ENCODE measurements at places on chromosomes 13 and 19.

- no peak for DNase-seq
These were observed 15.6 kb downstream of the ATP1A3 start for GRCh38 chr19:41978470-41978869.

DNA sequence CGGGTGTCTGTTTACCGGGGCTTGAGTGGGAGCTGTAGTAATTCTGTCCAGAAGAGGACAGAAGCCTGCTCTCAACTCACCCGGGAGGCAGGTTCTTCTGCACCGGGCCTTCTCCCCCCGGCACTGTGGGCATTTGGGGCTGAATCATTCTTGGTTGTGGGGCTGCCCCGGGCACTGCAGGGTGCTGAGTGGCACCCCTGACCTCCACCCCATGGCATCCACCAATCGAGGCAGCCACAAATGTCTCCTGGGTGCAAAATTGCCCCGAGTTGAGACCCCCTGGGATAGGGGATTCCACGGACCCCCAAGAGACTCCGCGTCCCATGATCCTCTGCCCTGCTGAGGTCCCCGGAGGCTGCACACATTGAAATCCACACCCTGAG, 68.8 kb downstream of the GNG7 start:
- DNase-seq, result no peak

DNA sequence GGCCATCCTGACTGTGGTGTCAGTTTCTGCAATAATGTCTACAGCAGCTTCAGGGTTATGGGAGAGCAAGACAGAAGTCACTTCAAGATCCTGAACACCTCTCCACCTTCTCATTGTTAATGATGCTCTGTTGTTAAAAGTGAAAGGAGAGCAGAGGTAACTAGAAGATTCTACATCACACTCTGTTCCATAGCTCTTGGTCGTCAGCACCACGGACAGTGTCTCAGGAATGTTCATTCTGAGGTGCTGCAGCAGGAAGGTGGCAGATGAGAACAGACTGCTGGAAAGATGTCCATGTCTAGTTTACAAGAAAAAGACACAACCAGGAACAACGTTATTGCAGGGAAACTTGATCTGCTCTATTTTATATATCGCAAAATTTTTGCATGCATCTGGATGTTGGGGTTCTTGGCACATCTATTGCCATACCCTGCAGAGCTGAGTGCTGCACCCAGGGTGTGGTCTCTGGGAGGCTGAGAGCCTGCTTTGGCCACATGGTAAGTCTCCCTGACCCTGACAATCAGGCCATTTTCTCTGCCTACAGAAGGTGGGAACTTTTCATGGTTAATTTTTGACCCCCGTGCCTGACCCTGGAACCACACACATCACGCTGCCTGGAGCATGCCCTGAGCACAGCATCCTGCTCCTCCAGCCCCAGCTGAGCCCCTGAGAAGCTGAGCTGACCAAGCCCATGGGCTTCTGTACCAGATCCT, 12.7 kb downstream of the CEACAM21 start:
- no peak for DNase-seq

GRCh38 chr13:109541081-109541480, 245.3 kb downstream of the IRS2 start:
- no peak for DNase-seq

DNA sequence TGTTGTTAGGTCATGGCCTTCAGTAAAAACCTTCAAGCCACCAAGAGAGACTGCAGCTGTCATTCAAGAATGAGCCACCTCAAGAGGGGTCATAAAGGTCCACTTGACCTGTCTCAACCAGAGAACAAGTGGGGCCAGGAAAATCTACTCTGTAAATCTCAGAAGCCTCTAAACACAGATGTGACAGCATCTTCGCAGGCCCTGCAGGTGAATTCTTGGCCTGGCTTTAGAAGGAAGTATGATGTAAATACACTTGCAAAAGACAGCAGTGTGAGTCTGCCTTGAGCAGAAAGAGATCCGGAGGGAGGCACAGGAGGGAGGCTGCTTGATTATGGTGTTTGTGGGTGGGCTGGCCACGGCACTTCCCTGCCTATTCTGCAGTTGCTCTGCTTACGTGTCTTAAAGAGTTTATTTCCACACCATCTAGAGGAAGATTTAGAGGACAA, 1082.9 kb downstream of the UQCRFS1 start:
- DNase-seq, result no peak

DNA sequence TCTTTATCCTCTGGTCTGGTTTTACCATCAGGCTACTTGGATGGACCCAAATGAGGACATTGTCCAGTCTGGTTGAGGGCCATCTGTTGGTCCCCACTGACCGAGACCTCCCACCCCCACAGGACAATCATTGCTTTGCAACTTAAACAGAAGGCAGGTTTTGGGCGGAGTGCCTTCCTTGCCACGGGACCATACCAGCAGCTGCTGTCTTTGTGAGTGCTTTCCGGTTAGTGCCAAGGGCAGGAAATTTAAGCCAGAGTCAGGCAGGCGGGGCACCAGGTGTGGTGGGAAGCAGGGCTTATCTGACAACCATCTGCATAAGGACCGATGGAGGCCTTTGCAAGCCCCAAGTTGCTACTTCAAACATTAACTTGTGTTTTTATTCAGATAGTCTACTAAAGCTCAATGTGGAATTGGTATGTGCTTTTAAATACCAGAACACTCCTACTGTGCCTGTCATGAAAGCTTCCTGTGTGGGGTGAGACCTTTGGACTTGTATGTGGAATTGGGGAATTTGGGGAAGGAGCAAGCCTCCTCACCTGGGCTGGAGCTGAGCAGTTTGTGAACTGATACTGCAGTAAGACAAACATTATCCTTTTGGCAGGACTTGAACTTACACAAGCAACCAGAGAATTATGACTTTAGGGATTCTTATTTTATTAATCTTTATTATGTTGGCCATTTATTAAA, 39.3 kb upstream of the UBE2L5 start:
- DNase-seq, result no peak

GRCh38 chr13:110973007-110973700, 58.3 kb upstream of the ANKRD10 start:
- DNase-seq, result no peak

DNA sequence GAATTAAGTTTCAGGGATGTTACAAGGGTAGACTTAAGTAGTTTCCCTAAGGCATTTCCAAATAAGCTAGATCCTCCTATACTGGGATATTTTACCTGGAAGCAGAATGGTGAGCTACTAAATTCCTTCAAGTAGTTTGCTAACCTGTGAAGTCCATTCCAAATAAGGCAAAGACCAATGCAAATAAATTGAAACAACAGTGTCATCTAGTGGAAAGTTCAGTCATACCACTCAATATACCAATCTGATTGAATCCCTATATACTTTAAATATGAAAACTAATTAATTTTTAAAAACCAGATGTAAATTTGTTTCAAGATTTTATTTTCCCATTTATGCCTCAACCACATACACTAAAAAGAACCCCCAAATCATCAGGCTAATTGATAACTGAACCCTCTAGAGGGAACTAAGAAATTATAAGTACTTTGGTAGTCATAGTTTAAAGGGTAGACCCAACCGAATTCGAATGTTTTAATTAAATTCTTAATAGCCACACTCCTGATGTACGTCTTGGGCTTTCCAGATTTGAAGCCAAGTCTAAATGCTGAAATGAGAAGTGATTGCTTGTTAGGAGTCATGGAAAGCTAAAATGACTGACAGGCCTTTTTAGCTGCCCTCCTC, 223.7 kb downstream of the TBC1D4 start:
- no peak for DNase-seq

GRCh38 chr13:50654331-50654730, 189.2 kb downstream of the DLEU7 start:
- DNase-seq, result no peak
